Fibroblast of skin of abdomen (primary cell): ENCODE measurements at places on chromosomes 2 and 18.

- peak; percentile 54 for DNase-seq
These were observed 249.0 kb downstream of the EXOC6B start for GRCh38 chr2:72576861-72577260.

DNA sequence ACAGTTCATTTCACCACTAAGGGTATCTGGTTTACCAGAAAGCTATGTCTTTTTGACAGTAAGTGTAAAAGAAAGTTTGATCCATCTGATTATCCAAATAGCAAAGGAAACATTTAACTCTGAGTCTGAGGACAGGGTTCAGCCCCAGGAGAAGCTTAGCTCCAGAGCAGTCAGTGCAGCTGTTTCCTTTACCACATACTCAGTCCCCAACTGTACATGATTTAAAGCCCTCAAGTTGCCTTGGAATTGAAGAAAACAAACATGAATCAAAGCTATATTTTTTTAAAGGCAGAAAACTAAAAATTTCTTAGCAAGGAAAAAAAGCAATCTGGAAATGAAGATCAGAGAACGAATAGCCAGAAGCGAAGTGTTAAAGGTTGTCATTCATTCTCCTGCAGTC lies 746.0 kb downstream of the METTL4 start:
- no peak for DNase-seq

DNA sequence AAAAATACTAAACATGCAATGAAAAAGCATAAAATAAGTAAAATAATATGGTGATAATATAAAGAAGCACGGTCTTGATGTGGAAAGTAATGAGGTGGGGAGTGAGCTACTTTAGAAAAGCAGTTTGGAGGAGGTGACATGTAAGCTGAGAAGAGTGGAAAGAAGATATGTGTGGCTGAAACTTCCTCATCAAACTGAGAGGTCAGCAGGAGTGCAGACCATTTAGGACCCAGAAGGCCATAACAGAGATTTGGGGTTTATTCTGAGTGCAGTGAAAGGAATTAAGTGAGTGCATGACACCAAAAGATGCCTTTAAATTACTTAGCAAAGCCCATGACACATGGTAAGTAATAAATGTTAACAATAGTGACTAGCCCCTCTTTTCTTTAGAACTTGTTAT lies 24.4 kb upstream of the TMEM182 start:
- no peak for DNase-seq

DNA sequence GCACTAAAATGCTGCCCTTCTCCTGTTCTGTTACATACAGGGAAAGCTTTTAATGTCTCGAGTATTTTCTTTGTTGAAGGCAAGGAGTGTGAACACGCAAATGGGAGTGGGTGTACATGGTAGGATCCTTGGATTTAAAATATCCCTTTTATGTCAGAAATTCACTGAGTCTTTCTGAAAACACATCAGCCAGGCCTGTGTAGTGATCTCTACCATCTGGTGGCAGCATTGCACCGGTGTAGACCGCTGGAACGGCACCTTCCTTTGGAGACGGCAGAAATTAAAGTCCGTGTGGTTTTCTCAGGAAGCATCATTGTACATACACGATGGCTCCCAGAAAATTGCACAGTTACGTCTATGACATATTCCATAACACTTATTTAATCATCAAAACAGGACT lies 515.8 kb downstream of the GALR1 start:
- no peak for DNase-seq

- no peak for DNase-seq
These were observed 217.2 kb upstream of the CCDC150 start for GRCh38 chr2:196422361-196422760.
